ENCODE measurements at places on chromosomes 1 and 21.

GRCh38 chr1:14937288-14937949 is 216.1 kb upstream of the TMEM51 start:
- DNase-seq: no peak

DNA sequence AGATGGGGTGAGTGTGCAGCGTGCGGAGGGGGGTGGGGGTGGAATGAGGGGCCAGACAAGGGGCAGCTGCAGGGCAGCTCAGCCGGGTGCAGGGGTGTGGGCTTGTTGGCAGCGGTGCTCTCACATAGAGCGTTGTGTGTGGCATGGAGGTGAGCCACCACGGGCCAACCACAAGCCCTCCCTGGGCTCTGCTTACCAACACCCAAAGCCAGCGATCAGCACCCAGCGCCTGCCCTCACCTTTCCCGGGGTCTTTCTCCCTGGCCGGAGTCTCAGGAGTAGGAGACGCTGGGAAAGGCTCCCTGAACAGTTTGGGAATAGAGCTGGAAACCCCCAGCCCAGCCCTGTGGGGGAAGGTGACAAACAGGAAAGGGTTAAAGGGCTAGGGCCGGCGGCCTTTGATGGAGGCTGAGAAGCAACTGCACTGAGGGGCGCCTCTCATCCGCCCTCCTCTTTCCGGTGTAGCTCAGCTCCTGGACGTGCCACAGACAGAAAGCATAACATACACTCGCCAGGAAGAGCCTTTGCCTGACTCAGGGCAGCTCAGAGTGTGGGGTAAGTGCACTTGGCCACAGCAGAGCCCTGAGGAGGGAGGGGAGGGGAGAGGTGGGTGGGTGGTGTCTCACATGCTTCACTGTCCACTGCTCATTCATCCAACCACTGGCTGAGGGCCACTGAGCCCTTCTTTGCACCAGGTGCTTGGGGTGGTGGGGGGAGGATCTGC is 577 bp downstream of the IKBKE start:
- no peak for DNase-seq

DNA sequence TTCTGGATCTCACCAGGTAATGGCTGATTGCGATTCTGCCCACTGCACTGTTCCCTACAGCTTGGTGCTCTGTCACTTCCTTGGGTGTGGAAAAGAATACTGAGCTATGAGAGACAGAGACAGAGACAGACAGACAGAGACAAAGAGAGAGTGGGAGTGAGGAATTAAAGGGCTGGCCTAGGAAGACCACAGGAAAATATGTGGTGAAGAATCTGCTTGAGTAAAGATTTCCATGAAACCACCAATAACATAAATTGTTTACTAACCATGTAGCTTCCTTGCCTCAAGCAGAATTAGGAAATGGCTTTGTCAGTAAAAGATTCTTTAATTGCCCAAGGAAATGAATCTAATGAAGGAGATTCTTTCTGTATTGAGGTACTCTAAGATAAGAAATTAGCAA is 54.4 kb downstream of the MPZL1 start:
- DNase-seq: no peak

GRCh38 chr1:231487019-231487418 is 41.5 kb upstream of the TSNAX start:
- DNase-seq: no peak

- DNase-seq: no peak
These were observed 7.3 kb downstream of the KCNH1 start for GRCh38 chr1:211126622-211127021.

- DNase-seq: no peak
These were observed 106.7 kb downstream of the SLC45A1 start for GRCh38 chr1:8424539-8425116.

DNA sequence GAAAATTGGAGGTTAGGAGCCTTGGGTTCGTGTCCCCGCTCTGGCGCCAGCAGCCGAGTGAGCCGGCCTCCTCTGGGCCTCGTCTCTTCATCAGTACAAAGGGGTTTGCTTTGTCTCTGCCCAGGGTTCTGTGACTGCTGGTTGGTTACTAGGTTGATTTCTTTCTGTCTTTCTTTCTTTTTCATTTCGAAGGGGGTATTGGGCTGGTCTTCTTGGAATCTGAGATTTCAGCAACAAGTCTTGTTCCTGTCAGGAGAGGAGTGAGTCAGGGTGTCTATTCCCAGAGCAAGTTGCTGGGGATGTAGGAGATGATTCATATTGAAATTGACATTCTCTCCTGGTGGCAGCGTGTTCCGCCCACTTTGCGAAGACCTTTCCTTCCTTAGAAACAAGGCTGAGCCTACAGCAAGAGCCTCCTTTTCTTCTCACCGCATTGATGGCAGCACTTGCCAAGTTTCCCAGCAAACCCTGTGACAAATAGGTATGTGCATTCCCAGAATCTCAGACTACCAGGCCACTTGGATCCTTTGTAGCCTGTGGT is 79.2 kb downstream of the MAN1C1 start:
- DNase-seq: no peak

- DNase-seq: no peak
These were observed 128.3 kb upstream of the KCNE2 start for GRCh38 chr21:34235514-34235913.

DNA sequence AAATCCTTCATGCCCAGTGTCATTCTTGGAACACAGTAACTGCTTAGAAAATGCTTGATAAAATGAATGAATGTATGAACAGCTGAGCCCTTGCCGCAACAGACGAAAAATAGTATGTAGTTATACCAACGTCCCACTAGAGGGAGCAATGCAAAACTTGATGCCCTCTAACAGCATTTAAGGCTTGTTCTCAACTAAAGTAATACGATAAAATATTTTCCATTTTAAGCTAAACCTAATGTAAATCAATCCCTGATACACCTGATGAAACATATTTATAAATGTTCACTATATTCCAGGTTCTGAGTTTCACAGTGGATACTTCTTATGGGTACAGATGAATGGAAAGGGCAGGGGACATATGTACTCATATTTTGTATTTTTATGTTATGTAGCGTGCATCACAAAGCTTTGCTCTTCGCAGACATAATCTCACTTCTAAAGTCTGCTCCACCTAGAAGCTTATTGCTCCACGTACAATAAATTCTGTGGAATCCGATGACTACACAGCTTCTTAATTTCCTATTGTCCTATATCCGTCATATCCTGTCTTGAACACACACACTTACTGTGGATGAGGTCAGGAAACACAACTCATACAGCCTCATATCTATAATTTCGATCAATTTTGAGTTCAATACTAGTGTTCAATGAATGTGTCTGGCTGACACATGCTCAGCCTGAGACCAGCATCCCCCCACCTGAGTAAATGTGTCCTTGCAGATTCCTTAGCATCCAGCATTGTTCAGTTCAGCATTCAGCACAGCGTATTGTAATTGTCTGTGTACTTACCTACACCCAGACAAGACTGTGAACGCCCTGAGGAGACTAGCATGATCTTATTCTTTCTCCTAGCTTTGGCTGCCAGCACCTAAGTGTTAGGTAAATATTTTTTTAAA is 4.4 kb upstream of the UTP25 start:
- peak; percentile 18 for DNase-seq

DNA sequence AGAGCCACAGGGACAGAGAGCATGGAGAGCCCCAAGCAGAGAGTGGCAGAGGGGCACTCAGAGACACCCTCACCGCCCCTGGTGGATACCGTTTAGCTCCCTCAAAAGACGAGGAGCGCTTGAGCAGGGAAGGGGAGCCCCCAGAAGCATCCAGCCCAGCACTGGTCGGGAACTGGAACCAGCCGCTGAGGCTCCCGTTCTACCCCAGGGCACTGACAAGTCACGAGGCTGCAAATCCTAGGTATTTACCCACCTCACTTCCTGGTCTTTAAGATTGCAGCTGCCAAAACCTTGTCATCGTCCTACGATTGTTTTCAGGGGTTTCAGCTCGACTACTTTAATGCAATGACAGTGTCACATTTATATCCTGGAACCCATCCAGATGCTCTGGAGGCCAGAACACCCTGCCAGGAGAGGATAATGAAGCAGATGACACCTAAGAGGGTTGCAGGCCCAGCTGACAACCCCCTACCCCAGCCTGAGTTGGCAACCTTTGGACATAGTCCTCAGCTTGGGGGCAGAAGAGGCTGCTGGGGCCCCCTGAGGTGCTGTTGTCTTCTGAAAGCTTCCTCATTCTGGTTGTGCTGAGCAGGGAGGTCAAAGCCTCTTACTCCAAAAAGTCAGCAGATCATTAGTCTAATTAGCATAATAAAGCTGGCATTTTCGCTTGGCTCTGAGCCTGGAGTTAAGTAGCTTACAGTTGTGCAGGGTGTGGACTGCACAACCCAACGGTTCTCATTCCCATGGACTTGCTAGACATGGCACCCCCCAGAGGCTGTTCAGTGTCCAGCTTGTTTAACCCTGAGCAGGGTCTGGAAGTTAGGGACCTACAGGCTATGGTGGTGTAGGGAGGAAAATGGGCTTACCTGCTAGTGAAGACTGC is 20.6 kb upstream of the BACE2 start:
- no peak for DNase-seq

GRCh38 chr1:4965346-4966075 is 311.1 kb downstream of the AJAP1 start:
- no peak for DNase-seq

GRCh38 chr1:240635466-240636256 is 23.7 kb upstream of the GREM2 start:
- no peak for DNase-seq

DNA sequence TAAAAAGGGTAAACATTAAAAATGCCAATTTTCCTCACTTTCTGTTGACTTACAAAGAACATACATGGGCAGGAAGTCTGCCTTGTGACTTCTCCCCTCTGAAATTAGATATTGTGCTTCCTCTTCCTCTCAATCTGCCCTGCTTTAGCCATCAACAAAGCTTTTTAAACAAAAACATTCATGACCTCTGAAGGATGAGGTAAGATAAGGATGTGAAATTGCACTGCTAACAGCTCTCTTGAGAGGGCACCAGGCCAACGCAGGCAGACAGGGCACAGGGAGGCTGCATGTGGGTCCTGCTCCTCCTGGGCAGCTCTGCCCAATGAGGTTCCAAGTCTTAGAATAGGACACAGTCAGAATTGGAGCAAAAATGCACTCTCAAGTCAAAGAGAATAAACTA is 62.1 kb downstream of the DEGS1 start:
- peak; percentile 0 for DNase-seq

Measured in T-helper 2 cell (primary cell).